WTC11 (cell line): ENCODE measurements at places on chromosomes 2 and 18. TPM values are rescaled to one million over a fixed set of nuclear protein-coding genes. Genes with fewer than 3 reads are reported as not detected.
A peak's percentile ranks its signal among the peaks of the same experiment; 100 is the strongest.

GRCh38 chr2:217853301-217853881 lies 149.4 kb downstream of the TNS1 start:
- DNase-seq, result no peak

GRCh38 chr2:49770919-49771318 lies 616.6 kb upstream of the FSHR start:
- DNase-seq, result peak; percentile 84

- DNase-seq, result no peak
Observed at GRCh38 chr2:156116113-156116512, 216.4 kb downstream of the NR4A2 start.

DNA sequence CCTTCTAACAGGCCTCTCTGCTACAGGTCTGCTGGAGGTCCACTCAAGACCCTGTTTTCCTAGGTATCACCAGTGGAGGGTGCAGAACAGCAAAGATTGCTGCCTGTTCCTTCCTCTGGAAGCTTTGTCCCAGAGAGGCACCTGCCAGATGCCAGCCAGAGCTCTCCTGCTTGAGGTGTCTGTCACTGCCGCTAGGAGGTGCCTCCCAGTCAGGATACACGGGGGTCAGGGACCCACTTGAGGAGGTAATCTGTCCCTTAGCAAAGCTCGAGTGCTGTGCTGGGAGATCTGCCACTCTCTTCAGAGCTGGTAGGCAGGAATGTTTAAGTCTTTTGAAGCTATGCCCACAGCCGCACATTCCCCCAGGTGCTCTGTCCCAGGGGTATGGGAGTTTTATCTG lies 140.6 kb downstream of the BAZ2B start:
- peak; percentile 30 for DNase-seq

HOXD12 gene
- 0.17 TPM in 1 of 3 replicates, not detected in the others for total RNA-seq

DNA sequence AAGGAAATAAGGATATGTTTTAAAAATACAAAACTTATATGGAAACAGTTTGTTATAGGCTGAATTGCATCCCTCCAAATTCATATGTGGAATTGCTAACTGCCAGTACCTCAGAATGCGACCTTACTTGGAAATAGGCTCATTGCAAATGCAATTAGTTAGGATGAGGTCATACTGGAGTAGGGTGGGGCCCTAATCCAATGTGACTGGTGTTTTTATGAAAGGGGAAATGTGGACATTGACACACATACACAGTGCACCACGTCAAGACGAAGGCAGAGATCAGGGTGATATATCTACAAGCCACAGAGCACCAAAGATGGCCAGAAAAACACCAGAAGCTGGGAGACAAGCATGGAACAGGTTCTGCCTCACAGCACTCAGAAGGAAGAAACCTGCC lies 494.2 kb downstream of the TSN start:
- no peak for DNase-seq

DNA sequence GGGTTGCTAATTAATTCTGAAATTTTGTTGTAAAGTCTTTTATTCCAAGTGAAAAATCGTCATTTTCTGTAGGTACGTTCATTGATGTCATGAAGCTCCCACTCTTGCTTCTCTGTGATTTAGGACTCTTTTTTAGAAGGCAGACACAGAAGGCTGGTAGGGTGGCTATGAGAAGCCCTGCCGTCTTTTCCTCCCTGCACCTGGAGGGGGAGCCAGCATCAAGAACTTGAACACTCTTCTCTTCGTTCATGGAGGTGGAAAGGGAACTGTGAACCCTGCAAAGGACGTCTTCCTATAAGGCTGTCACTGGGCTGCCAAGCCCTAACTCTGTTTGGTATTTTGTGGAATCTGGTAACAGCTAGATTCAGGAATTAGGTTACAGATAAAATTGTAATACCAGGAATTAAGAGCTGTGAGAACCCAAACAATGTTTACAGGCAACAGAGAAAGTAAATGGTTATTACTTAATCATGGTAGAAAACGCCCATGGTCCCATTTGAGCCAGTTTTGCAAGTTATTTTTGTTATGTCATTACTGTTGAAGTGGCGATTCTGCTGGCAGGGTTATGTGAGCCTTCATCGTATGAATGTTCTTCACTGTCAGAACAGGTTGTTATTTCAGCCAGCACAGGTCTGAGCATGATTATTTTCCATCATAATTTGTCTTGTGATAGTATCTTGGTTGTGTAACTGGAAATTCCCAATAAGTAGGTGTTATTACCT lies 112.2 kb downstream of the OSBPL6 start:
- DNase-seq, result peak; percentile 70

DNA sequence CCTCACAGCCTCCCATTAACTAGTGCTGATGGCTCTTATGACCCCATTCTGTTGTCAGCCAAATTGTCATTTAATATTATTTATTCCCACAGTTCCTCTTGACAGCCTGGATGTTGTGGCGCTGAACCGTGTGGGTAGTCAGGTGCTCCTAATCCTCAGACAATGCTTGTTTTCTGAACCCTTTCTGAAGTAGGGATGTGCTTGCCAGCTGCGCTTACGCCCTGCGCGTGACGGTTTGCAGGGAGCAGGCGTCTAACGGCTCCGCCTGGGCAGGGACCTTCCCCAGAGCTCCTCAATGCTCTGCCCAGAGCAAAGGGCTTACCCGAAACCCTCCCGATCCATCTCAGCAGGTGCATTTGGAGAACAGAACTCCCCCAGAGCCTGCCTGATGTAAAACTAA lies 358.2 kb upstream of the MYT1L start:
- no peak for DNase-seq

DNA sequence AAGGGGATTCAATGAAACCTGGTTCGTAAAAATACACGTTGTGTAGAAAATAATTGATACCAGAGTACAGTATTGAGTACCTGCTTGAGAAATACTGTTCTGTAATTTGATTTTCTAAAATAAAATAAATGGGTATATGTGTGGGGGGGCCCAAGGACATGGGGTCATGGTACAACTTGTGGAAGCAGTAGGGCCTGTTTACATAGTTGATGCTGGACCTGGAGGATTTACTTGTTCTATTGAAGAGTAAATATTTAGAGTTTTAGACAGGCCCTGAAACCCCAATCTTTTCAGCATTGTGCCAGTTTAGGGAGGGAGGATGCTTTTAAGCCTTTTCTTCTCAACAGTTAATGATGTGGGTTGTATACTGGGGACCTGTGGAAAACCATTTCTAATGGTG lies 11.7 kb downstream of the CERS6 start:
- DNase-seq, result no peak

SLC23A3 gene
- total RNA-seq, result 0.41 to 0.59 TPM (median 0.55 TPM) in 3 replicates

GRCh38 chr18:54679318-54680149 lies 88.5 kb downstream of the DYNAP start:
- no peak for DNase-seq

TSPYL6 gene
- not detected in 3 replicates for total RNA-seq

LCT gene
- 0.02 TPM in 1 of 3 replicates, not detected in the others for total RNA-seq

VIT gene
- total RNA-seq, result 0.11 to 0.46 TPM (median 0.27 TPM) in 3 replicates

EPAS1 gene
- total RNA-seq, result 4.5 to 8.5 TPM (median 4.7 TPM) in 3 replicates
